ENCODE measurements at places on chromosomes 7 and 10.

DNA sequence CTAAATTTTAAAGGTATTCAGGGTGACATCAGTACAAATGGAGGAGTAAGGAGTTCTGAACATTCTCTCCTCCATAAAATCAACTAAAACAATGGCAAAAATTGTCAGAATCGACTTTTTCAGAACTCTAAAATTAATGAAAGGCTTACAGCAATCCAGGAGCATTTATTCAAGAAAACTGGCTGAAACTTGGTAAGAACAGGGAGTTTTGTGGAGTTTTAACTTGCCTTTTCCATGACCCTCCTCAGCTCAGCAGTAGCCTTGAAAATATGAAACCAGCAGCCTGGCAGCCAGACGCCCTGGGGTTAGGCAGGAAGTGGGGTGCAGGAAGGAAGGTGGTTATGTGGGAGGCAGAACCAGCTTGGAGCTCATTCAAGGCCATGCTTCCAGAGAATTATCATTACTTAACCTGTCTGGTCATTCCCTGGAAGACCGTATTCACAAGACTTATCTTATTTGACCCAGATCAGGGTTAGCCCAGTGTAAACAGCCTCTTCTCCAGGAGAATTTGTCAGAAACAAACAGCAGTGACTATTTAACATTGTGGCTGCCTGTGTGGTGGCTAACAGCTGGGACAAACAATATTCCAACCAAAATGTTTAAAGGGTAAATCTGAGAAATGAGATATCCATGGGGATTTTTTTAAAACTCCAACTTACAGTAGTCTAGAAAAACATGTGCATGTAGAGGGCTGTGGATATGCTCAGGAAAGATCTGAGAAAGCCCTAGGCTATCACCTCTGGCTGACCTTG is 75.7 kb upstream of the MACROH2A2 start:
- DNase-seq, result no peak

GRCh38 chr10:51001587-51001986 is 72.7 kb upstream of the PRKG1 start:
- no peak for DNase-seq

GRCh38 chr7:46321556-46322205 is 400.6 kb upstream of the IGFBP3 start:
- DNase-seq, result no peak

- DNase-seq, result no peak
Measured at GRCh38 chr7:94135180-94135579, 131.0 kb upstream of the BET1 start.

GRCh38 chr7:3722396-3722922 is 421.4 kb downstream of the SDK1 start:
- no peak for DNase-seq

DNA sequence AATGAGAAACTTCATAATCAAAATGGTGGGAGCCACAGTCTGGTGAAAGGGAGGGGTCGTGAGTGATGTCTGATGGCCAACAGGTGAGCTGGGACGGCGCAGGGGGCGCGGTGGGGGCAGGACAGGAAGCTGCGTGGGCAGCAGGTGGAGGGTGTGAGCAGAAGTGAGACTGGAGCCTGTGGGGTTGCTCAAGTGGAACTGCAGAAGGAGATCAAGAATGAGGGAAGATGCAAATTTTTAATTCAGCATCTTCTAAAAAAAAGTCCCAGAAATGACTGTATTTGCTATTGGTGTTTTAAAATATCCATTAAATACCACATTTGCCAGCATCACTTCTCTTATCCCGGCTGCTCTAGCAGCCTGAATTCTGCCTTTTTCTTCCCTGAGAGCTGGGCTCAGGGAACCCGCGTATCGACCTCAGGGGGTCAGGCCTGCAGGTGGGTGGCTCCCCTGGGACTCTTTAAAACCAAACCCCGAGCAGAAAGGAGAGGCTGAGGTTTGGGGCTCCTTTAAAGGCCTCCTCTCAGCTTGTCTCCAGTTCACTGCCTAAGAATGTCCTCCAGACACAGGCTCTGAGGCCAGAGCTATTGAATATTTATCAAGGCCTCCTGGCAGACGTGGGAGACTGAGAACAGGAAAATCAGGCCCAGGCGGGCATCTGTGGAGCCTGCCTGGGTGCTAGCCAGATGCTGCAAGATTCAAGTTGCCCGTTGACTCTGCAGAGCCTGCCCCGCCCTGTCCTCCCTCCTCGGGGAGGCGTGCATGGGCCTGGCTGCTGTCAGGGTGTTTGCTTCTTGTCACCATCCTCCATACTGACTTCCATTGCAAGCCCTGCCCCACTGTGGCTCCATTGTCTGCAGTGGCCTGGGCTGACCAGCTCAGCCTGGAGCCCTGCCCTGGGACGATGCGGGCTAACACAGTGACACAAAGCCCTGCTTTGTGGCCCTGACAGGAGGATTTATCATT is 53.9 kb downstream of the SYPL1 start:
- no peak for DNase-seq

Measured in central memory CD4-positive, alpha-beta T cell (primary cell).